Activated gamma-delta T cell treated with Interleukin-2 at 50 U/mL for 16 hours (primary cell): ENCODE measurements at places on chromosomes 1 and 21.

GRCh38 chr1:224922404-224923164 is 6.9 kb upstream of the DNAH14 start:
- no peak for DNase-seq

- no peak for DNase-seq
Measured at GRCh38 chr1:57839067-57839466, 415.2 kb upstream of the DAB1 start.

DNA sequence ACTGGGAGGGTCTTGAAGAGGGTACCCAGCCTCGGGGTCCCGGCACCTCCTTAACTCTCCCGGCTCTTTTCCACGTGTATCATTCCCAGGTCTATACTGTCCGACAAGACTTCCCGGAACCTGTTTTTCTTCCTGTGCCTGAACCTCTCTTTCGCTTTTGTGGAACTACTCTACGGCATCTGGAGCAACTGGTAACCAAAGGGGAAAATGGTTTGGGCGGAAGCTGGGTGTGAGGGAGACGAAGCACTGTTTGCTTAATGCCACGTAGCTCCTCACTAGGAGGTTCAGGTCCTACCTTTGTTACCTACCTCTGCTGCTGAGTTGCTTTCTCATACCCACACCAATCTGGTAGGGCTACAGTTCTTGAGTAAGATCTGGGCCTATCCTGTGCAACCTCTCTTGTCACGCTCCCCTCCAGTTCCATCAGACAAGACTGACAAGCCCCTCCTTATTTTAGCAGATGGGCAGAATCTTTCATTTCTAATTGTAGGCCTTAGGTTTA is 642 bp downstream of the SLC30A7 start:
- DNase-seq = peak; percentile 40

- no peak for DNase-seq
Measured at GRCh38 chr1:9723926-9724325, 72.4 kb downstream of the PIK3CD start.

DNA sequence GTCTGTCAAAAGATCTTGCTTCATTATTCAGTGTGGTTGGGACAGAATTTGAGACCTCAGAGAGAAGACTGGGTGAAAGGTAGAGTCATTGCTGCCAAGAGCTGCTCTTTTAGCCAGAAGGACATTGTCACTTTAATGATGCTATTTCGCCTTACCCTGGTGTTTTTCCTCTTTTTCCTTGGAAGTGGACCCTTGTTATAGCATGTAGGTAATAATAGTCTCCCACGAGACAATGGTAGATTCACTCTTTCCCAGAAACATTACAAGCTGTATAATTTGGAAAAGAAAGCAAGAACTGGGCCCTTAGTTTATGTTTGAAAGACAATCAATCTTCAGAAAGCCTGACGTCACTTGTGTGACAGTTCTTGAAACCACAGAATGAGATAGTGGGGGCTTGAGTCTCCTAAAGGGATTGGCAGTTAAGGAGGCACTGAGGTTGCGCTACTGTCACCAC is 3.8 kb downstream of the SERTAD4 start:
- no peak for DNase-seq

- no peak for DNase-seq
Measured at GRCh38 chr1:30845904-30846290, 62.7 kb downstream of the SDC3 start.

GRCh38 chr1:151887028-151887427 is 22.3 kb downstream of the THEM4 start:
- no peak for DNase-seq

DNA sequence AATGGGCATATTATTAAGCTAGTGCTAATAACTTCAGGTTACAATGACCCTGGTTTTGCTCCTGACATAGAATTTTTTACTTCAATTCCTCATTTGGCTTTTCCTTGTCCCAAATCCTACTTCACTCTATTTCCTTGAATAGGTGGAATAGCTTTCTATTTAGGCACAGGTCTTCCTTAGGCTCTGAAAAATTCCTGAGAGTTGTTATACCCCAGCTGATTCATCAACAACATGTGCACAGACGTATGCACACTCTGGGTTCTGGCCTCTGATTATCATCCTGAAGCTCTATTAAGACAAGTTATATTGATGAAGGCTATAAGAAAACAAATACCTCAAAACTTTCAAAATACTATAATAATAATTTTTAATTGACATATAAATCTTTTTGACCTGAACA is 172.4 kb downstream of the NTMT2 start:
- DNase-seq = no peak

DNA sequence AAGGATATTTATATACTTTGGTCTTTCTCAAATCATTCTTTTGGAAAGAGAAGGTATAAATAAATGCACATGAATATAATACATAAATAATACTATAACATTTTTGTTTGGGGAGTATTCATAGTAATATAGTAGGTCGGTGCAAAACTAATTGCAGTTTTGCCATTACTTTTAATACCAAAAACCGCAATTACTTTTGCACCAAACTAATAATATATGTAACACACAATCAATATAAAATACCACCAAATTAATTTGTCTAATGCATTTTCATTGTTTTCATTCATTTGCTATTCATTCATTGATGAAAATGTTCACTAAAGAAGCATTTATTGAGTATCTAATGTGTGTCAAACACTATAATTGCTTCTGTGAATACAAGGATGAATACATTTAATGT is 219.0 kb downstream of the RWDD3 start:
- DNase-seq = no peak
